ENCODE measurements at places on chromosomes 6 and 20.

DNA sequence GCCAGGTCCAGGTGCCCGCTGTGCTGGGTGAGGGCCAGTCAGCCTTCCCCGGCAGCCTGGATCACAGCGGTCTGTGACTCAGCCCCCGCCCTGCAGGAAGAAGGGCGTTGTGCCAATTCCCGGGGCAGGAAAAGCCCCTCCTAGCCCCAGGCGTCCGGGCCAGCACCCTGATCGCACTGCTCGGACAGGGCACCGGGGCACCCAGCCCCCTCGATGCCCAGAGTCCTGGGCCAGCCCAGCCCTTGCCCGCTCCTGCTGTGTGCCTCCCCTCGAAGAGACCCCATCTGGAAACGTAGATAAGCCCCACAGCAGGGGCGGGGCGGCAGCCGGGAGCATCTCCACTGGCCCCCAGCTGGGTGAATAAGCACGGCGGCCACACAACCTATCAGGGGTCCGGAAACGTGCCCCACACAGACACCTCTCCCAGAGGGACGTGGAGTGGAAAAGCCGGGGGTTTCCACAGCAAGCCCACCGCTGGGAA, 9.9 kb downstream of the LAMA5 start:
- DNase-seq, result no peak

DNA sequence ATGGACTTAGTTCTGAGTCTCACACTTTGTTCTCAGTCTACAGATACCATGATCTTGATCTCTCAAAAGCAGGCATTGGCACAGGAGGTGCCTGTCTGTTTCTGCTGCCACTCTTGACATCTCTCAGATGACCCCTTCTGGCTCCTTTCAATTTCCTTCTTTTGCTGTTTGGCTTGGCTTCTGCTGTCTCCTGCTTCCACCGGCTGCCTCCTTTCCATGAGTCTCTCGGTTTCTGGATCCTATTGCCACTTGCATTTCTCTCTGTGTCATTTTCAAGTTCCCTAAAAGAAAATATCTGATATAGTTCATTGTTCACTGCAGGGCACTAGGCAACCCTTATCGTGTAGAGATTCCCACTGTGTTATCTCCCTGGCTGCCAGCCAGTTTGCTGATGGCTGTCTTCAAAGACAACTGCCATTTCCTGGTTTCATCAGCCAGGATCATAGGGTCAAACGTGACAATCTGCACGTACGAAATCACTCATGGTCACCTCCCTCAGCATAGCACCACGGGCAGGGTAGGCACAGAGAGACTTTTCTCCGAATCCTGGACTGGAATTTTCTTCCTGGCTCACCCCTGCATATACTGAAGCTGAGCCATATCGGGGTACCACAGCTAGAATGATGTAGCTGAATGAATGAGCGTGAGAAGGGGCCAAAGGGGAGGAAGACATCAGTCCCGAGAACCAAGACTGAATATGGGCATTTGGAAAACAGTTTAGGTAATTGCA, 144.6 kb upstream of the TMEM170B start:
- DNase-seq, result no peak

GRCh38 chr20:19867074-19867473, 109.0 kb downstream of the RIN2 start:
- DNase-seq, result no peak

GRCh38 chr20:51382986-51383821, 159.3 kb downstream of the NFATC2 start:
- no peak for DNase-seq

DNA sequence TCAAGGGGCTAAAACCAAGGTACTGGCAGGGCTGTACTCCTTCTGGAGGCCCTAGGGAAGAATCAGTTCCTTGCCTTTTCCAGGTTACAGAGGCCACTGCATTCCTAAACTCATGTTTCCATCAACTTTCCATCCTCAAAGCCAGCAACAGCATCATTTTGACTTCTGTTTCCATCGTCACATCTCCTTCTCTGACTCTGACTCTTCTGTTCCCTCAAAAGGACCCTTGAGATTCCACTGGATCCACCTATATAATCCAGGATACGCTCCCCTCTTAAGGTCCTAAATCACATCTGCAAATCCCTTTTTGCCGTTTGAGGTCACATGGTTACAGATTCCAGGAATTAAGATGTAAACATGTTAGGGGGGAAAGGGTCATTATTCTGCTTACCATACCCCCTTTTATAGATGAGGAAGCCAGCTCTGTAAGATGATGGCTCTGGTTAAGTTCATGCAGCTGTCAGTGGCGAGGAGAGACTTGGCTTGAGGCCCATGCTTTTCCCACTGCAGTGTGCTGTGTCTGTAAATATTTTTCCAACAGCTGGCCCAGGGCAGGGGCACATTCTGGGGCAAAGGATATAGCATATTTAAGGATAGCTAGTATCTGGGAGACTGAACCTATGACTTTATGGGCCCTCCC, 114.6 kb downstream of the TNFRSF21 start:
- DNase-seq, result no peak

DNA sequence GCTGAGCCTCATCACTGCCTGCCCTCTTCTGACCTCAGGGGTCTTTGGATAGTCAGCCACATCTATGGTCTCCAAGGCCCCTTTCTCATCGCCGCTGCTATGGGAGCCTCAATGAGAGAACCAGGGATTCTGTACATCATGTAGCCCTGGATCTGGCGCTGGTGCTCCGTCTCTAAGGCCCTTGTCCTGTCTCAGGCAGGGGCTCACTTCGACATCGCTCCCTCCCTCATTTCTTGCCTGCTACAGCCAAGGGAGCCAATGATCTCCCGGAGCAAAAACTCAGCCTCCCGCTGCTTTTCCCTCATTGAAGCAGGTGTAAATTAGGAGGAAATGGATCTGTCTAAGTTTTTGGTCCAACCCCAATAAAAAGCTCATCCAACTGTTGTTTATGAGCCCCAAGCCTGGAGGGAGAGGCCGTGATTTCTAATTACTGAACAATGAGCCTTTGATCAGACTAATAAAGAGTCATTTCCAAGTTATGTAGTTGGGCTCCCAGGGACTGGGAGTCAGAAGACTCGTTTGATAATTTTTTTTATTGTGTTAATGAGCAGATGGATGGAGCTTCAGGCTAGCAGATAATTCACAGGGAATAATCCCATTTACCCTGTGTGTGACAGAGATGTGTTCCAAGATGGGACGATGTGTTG, 30.9 kb downstream of the LBP start:
- DNase-seq, result no peak

- DNase-seq, result no peak
Observed at GRCh38 chr6:122323361-122323760, 76.1 kb upstream of the HSF2 start.

DNA sequence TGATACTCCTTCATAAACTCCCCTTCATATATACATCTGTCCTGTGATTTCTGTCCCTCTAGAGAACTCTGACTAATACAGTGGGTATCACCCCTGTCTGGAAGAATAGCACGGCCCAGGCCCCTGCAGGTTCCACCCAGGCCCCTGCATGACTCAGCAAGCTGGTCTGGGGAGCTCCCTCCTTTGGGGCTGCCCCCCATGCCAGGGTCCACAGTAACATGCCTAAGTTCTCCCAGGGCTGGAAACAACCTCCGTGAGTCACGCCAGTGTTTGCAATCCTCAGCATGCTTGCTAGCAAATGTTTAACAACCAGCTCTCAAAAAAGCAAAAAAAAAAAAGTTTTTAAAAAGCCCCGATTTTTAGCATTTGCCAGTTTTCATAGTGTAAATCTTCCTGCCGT, 134.3 kb upstream of the CDH4 start:
- DNase-seq, result no peak

DNA sequence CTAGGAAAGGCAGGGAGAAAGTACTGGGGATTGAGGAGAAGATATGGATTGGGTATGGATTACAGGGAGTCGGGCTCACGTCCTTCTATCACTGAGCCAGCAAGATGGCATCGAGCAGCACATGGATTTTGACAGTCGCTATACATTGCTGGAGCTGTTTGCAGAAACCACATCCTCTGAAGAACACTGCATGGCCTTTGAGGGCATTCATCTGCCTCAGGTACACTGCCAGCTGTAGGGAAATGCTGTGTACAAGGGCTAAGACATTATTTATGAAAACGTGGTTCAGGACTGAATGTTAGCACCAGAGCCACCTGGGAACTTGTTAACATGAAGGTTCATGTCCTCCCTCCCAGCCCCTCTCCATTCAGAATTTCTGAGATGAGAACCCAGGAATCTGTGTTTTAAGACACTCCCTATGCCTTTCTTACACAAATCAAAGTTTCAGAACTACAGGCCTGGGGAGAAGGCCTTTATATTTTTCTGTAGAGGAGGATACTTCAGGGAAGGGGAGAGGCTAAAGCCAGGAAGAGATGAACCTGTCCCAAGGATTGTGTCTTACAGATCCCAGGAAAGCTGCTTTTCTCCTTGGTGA, 3.5 kb downstream of the CUL9 start:
- DNase-seq, result peak; percentile 52

- peak; percentile 57 for DNase-seq
Observed at GRCh38 chr6:16136091-16136490, 7.2 kb downstream of the MYLIP start.

DNA sequence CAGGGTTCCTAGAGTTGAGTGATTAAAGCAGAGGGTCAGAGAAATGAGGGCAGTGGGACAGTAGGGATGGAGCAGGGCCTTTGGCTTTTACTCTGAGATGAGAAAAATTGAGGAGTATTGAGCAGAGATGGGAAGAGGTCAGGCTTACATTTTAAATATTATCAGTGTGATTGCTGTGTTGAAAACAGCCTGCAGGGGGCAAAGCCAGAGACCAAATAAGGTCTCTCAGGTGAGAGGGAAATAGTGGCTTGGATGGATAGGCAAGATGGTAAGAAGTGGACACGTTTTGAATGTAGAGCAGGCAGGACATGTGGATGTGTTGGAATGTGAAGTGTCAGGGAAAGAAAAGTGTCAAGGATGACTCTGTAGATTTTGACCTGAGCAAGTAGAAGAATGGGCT, 105.0 kb upstream of the MAP3K7 start:
- DNase-seq, result no peak

GRCh38 chr6:35055891-35056290, 85.2 kb downstream of the TCP11 start:
- no peak for DNase-seq

GRCh38 chr6:49790341-49790740, 3.3 kb upstream of the PGK2 start:
- no peak for DNase-seq

- DNase-seq, result no peak
Observed at GRCh38 chr20:61605862-61606557, 353.9 kb downstream of the CDH4 start.

DNA sequence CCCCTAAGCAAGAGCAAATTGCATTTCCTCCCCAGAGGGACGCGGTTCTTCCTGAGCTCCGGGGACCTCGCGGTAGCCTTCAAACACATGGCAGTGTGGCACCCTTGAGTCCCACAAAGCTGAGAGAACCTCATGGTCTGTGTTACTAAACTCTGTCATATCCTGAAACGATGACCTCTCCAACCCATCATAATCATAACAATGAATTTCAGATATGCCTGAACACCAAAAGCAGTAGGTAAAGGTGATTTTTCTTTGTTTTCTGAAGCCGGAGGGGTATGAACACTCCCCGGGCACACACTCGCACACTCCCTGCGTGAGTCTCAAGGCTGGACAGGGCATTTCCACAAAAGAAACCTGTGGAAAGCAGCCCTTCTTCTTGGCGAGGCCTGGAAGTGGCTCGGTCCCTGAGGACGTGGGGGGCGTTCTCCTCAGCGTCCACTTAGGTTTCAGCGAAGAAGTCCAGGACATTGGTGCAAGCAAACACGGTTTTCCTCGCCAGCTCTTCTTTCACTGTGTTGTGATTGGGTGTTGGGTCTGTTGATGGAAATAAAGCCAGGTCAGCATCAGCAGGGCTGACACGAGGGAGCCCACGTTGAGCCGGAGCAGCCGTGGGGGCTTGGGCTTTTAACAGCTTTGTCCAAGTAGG, 183.4 kb downstream of the ERMARD start:
- no peak for DNase-seq

DNA sequence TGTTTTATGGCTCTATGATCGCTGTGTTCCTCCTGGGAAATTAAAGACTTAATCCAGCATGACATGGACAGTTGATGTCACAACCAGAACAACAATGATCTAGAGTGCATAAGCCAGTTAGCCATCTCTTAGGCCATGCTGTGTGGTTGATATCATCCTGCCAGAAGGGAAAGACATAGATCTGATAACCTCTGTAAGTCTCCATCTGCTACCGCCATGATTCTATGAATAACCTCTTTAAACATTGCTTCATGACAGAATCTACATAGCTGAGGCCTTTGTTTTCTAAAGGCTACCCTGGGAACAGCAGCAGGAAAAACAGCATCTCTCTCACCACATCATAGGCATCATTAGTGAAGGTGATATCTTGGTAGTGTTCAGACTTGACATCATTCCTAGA, 117.6 kb upstream of the PHACTR1 start:
- no peak for DNase-seq

DNA sequence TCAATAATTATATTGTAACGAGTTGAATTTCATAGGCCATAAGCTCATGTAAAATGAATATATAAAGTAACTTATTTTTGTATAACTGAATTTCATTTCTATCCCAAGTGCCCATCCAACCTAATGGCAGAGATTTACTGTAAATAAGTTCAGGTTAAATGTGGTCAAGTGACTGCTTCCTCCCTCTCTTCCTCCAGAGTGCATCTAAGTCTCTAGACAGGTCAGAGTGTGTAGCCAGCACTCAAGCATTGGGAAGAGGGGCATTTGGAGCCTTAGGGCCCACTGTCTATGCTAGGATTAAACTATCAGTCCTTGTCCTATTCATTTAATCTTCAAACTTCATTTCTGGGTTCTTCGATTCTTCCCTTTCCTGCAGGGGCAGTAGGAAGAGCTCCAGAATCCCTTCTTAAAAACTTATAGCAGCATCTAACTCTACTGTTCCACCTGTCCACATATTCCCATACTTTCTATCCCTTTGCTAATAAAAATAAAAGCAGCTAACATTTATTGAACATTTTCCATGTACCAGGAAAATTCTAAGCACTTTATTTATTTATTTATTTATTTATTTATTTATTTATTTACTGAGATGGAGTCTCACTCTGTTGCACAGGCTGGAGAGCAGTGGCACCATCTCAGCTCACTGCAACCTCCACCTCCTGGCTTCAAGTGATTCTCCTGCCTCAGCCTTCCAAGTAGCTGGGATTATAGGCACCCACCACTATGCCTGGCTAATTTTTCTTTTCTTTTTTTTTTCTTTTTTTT, 36.1 kb upstream of the TOP1 start:
- DNase-seq, result no peak

DNA sequence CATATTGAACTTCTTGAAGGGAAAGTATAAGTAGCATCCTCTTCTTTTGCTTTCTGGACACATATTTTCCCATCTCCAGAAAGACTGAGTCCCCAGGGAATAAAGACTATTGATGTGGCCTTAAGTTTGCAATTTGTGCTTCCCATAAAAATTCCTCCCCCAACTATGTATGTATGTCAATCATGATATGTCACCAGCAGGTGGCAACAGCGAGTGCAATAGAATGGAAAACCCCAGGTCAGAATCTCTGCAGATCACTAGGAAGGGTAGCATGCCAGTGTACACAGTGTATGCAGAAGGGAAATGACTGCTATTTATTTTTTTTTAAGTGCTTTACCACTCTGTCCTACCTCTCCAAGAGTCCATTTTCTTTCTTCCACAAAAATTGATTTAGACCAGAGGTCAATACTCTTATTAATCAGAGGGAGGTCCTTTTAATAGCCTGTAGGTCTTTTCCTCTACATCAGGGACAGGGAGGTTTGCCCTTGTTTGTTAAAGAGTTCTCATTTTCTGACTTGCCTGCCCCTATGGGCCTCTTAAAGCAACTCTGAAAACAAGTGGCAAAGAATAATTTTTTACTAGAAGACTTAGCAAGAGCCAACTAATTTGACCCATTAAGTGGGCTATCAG, 61.4 kb downstream of the BMP2 start:
- DNase-seq, result peak; percentile 41

Measured in activated naive CD4-positive, alpha-beta T cell treated with anti-CD3 and anti-CD28 coated beads, Interleukin-2, amount 10 ng/mL, durations not matched to agents 7 days and 5 days (primary cell).